H9 (cell line): ENCODE measurements at places on chromosomes 2 and 18.

DNA sequence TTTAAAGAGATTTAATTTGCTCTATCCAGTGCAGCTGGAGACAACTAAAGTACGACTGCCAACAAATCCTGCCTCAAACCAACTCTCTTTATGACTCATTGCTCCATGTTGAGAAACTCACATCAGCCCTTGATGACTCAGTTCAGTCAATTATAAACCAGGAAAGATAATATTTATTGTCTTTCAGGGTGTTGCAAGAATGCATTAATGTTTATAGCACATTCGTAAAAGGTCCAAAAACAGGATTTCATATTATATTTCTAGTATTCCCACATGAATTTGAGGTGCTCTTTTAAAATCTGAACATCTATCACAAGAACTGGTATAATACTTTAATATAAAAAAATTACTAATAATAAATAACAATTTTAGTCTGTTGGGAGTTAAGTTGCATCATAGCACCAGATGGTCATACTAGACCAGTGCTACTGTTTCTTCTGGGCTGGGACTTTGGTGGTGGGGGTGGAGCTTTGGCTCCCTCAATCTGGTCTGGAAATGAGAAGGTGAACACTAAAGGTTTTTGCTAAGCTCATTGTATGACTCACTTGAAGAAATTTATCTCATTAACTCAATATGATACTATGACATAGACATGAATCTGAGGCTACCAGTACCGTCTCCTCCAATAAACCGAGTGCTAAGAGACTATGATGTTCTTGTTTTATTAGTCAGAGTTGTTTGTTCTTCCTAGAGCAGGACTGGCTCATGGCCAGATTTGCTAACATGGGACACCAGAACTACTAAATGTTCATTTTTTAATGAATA is 26.6 kb upstream of the MAP3K20 start:
- DNase-seq = no peak

GRCh38 chr2:171342067-171342413 is 91.8 kb downstream of the METTL8 start:
- no peak for DNase-seq

- DNase-seq = no peak
These were observed 101.6 kb upstream of the THOC1 start for GRCh38 chr18:369224-370015.

DNA sequence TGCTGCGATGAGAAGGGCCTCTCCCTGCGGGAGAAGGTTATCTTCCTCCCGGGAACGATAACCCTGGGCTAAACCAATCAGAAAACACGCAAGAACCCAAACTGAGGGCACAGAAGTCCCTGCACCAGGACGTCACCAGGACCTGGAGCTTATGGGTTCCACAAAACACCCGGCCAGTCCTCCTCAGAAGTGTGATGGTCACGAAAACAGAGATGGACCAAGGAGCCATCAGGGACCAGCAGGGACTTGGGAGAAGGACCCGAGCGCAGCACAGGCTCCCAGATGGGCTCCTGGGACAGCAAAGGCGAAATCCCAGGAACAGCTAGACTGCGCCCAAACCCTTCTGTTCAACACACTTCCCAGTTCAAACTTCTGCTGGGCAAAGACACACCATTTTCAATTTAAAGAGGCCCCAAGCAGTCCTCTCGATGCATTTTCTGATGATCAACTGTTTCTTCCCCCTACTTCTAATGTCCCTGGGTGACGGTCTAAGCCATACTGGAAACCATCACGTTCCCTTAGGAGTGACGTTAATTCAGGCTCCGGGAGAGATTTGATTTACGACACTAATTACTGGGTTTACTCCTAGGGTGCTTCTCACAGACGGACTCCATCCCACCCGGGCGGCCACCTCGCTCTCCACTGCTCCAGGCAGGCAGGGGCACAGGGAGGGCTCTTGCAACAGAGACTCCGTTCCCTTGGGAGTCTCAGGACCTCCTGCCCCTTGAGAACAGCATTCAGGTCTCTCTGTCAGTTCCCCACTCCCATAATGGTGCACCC is 29.2 kb downstream of the ZNF516 start:
- DNase-seq = no peak

GRCh38 chr2:95240091-95240490 is 32.8 kb downstream of the ZNF892 start:
- DNase-seq = no peak

- no peak for DNase-seq
These were observed 318.9 kb upstream of the ACVR2A start for GRCh38 chr2:147525819-147526489.

DNA sequence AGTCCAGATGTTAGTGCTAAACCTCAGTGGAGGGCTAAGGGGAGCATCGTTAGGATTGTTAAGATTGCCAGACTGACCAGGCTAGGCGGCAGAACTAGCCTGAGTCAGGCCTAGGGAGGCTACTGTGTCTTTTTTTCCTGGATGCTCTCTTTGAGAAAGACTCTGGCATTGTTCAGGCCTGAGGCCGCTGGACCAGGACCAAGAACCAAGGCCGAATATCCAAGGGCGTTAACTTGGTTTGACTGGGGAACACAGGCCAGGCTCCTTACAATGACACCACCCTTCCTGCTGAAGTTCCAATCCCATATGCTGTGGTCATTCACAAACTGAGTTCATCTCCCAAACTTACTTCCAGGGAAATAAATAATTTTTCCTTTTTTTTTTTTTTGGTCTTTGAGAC is 10.6 kb downstream of the HTRA2 start:
- DNase-seq = no peak

DNA sequence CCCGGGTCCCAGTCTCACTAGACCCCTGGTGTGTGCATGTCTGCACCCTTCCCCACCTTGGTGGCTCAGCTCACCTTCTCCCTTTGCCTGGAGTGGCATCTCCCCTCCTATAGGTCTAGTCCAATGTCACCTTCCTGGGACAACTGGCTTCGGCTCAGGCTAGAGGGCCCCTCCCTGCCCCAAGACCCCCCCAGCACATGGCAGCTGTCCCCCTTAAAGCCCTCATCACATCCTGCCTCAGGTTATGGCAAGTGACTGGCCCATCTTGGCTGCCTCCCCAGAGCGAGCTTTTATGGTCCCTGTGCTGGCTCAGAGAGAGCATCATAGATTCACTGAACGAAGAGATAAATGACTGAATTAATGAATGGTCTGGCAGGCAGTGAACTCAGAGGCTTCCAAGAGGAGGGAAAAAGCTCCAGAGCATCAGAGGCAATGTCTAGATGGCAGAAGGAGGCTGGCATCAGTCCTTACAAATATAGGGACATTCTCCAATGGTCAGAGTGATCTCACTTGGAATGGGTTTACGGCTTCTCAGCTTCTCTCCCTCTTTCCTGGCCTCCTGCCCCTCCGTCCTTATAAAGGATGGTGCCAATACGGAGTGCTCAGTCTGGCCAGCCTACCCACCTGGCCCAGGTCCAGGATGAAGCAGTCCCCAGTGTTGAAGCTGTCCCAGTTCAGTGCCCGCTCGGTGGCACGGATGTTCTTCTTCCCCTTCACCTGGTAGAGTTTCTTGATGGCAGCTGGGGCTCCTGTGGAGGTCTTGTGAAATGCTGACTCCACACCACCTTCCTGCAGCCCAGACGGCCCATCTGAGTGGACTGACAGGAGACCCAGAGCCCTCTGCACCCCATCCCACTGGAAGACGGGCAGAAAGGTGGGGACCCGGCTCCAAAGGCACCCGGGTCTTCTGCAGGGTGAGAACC is 9.4 kb downstream of the CAPG start:
- no peak for DNase-seq

- no peak for DNase-seq
These were observed 58.5 kb upstream of the PARD3B start for GRCh38 chr2:204486805-204487204.

DNA sequence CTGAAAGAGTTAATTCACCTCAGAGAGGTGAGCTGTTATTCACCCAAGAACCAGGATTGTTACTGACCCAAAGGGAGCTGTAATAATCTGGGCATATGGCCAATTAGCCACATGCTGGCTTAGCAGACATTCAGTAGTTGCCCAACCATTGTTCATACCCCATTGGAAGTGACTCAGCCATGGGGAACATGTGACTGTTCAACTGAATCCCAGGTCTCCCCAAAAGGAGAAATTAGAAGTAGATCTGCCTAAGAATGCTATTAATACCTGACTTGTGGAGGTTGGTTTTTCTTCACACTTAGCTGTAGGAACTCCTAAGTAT is 272.6 kb upstream of the UBE2E3 start:
- DNase-seq = no peak

- DNase-seq = no peak
These were observed 83.6 kb downstream of the ATAD2B start for GRCh38 chr2:23843051-23843976.

GRCh38 chr2:63604666-63605065 is 15.9 kb downstream of the MDH1 start:
- no peak for DNase-seq

- no peak for DNase-seq
These were observed 26.2 kb downstream of the STK39 start for GRCh38 chr2:168220965-168221819.

DNA sequence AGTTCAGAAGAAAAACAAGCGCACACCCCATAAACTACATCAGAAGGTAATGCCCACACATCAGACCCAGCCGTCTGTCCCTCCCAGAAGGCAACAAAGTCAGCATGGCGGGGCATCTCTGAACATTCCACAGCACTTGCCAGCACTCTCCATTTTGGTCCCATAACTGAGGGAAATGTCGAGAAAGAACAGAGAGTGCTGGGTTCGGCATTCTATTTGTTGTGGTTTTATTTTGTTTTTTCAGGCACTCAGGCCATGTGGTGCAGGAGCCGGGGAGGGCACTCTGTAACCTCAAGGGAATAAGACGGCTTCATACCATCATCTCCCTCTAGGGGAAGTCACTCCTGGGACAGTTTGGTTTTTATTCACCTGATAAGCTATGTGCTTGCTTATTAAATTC is 156.0 kb downstream of the SEPTIN10 start:
- no peak for DNase-seq

- DNase-seq = no peak
These were observed 415.6 kb upstream of the LYPD1 start for GRCh38 chr2:133085646-133086045.

DNA sequence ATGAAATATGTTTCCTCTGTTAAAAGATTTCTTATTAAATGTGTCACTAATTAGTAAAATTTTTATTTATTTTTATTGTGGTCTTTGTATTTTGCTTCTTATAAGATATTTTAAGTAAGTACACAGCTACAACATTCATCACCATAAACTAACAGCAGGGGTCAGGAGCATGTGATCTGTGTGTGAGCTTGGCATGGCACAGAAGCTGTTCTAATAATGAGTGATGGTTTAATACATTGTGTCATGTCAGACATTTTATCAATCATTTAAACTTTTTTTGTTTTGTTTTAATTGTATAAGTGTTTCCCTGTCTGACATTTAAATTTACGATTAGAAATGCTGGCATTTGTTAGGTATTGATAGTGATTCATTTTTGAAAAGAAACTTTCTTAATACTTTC is 585.4 kb downstream of the DSC3 start:
- DNase-seq = no peak

GRCh38 chr2:110714452-110715224 is 17.7 kb upstream of the ACOXL start:
- DNase-seq = no peak

- no peak for DNase-seq
These were observed 276.0 kb upstream of the TRIB2 start for GRCh38 chr2:12440731-12441130.

- no peak for DNase-seq
These were observed 304.5 kb downstream of the SLC8A1 start for GRCh38 chr2:40147360-40147759.

GRCh38 chr2:67642961-67643360 is 245.8 kb downstream of the ETAA1 start:
- DNase-seq = no peak

GRCh38 chr2:1676091-1676912 is 68.0 kb downstream of the PXDN start:
- no peak for DNase-seq

DNA sequence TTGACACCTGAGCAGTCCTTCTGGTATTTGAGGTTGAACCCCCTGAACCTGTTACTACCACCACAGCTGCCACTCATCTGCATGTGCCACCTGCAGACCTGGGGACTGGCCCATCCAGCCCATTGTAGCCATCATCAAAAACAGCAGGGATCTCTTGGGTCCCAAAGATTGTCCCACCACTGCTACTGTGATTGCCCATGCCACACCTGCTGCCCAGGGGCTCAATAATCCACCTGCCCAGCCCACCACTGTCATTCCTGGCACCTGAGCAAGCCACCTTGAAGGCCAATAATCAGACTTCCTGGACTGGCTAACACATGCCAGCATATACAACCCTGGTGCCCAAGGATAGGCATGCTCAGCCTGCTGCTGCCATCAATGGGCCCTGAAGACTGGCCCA is 327.6 kb downstream of the CYRIA start:
- DNase-seq = no peak

- no peak for DNase-seq
These were observed 61.6 kb downstream of the SCN9A start for GRCh38 chr2:166314022-166314759.

- no peak for DNase-seq
These were observed 50.8 kb downstream of the PTPRM start for GRCh38 chr18:7617738-7618422.

- peak; percentile 47 for DNase-seq
These were observed 877 bp downstream of the INHBB start for GRCh38 chr2:120346667-120347358.

GRCh38 chr2:240149943-240150784 is 9.7 kb upstream of the OTOS start:
- peak; percentile 78 for DNase-seq

GRCh38 chr18:74937291-74937690 is 271.6 kb downstream of the PTGR3 start:
- no peak for DNase-seq

- DNase-seq = no peak
These were observed 122.3 kb downstream of the ZFP36L2 start for GRCh38 chr2:43104106-43104505.

- peak; percentile 60 for DNase-seq
These were observed 16.9 kb downstream of the DAW1 start for GRCh38 chr2:227888289-227888688.

DNA sequence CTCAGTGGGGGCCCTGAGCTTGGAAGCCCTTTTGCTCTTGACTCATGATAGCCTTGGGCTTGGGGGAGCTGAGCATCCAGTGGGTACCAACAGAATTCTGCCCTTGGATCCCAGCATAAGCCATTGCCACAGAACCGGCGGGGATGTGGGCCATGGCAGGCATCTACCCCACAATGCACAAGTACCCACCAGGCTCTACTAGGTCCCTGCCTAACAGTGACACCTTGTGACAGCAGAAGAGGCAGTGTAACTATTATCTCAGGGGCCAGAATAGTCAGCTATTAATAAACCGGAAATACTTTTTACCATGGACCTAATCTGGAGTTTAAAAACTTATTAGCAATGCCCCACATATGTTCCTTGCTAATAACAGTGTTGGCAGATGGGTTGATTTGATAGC is 397.2 kb downstream of the TMEM182 start:
- DNase-seq = peak; percentile 29
